NCI-H774 (cell line): ENCODE measurements at places on chromosomes 4 and X.

DNA sequence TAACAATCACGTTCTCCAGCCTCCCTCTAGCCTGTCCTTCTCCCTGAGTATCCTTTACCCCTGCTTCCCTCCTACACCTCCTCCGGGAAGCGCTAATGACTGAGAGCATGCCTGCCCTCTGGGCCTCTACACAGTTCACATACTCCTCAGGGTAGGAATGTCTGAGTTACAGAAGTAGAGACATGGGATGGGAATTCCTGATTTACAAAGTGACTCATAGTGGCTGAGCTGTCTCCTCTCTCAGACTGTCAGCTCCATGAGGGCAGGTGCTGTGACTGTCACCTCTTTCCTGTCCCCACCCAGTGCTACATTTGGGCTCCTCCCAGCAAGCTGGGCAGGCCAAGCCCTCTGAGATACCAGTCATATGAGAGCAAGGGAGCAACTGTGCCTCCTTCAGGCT lies 2.6 kb downstream of the LAS1L start:
- no peak for DNase-seq

DNA sequence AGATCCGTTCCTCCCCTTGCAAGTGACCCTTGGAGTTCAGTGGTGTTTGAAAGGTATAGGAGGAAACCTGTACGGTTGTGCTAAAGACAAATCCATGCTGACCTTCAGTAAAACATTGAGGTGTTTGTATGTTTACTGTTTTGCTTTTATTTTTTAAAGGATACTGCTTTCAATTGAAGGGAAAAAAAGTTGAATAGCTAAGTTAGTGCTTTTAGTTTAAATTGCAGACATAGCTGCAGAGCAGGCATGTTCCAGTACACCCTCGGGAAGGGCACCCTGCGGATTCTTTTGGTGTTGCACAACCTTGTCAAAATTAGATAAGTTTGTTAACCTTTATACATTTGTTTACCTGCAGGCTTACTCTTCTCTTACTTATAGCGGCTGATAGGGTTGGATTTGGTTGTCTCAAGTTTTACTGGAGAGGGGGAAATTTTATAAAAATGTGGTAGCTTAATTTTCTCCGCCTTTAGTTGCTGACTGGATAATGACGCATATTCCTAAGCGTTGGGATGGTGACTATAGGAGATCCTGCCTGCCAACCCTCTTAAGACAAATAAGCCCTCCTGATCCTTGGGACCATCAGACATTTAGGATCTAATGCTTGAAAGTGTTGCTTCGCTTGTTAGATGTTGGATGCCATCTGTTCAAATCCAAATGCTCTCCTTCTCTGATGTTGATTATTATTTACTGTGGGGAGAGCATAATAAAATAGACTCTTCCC lies 2.0 kb downstream of the RAPGEF2 start:
- DNase-seq: no peak

DNA sequence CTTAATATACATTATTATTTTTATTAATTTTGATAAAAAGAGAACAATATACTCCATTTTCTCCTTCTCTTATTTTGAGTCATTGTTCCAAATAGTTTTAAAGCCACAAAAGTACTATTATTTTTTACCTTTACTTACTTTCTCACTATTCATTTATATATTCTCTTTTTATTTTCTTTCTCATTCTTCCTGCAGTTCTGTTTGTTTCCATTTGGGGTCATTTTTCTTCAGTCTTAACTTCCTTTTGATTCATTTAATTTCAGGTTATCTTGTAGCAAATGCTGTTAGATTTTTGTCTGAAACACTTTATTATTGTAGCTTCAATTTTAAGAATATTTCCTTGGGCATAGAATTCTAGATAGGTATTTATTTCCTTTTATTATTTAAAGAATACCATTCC lies 438.6 kb upstream of the EPHA5 start:
- no peak for DNase-seq

DNA sequence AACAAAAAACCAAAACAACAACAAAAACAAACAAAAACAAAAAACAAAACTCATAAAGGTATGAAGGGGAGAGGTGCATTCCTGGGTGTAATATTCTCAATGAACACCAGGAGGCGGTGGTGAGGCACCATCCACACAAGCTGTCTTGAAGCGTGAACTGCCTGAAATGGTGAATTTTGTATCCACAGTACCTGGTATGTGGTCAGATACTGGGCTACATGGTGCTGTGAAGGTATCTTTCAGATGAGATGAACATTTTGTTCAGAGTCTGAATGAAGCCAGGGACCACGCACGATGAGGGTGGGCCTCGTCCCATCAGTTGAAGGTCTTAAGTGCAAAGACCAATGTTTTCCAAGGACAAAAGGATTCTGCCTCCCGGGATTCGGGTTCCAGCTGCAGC lies 58.5 kb downstream of the ASMT start:
- no peak for DNase-seq

- peak; percentile 62 for DNase-seq
These were observed at the start of gene HUWE1 for GRCh38 chrX:53686151-53686885. Gene HUWE1 (minus strand): TSS chrX:53686719. CDS start chrX:53654107, 32,612 bp downstream.

- no peak for DNase-seq
These were observed 14.6 kb downstream of the SMIM31 start for GRCh38 chr4:164768516-164768915.

DNA sequence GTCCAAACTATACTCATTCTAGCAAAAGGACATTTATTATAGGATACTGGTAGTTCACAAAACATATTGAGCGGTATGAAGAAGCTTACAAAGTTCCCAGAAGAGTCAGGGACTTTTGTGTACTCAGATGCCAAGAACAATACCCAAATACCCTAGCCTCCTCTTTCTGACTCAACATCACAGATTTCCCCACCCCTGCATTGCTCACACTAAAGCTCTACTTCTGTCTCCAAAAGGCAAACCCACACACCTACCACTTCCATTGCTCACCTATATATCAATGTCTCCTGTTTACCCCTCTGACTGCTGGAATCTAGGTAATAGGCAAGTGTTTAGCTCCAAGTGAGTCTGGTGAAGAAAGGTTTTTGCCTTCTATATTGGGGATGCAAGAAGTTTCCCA lies 100.7 kb upstream of the HCCS start:
- no peak for DNase-seq

DNA sequence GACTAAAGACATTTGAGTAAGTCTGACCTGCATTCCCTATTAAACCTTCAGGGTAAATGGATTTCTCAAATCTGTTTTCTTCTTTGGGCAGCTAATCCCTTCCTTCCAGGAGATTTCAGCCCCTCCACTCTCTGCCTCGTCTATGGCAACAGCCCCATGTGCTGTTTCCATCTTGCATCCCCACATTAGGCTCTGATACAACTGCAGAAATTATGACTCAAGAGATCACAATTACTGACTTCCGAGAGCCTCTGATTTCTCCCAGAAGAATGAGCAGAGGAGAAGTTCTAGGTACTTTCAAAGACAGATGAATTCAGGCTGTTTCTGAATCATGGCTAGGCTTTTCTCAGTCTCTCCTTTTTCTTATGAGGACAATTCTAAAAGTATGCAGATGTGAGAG lies 38.7 kb downstream of the RAI2 start:
- no peak for DNase-seq

- no peak for DNase-seq
These were observed 30.5 kb upstream of the COL25A1 start for GRCh38 chr4:109332926-109333464.

- no peak for DNase-seq
These were observed 64.0 kb downstream of the ACOX3 start for GRCh38 chr4:8376361-8377102.

- DNase-seq: no peak
These were observed 128.6 kb downstream of the ARHGAP6 start for GRCh38 chrX:11537141-11537540.

DNA sequence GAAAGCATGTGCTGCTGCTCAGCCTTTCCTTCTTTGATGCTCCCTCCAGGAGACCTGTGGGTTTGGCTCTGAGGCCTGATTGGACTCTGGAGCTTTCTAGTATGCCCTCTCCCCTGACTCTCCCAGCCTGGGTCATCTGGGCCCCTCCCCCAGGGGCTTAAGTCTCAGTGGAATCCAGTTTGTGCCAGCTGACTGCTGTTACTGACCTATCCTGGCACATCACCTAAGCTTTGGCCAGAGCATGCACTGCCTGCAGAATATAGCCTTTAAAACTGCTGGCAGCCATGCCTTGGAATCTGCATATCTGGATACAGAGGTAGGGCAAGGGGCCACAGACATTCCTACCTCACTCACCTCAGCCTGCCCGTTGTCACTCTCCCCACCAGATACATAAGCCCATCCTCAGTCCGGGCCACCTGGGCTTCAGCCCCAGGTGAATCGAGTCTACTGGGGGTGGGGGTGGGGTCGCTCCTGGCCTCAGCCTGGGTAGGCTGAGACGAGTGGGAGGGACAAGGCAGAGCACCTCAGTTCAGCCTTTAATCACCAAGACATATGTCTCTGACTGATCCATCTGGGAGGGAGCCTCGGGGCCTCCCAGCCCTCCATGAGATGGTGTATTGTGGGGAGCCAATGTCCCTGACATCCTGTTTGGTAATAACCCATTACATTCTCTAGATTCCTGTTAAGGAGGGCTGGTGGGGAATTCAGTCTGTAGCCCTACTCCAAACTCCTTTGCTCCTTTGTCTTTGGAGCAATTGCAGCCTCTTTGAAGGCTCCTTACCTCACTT lies 61.2 kb downstream of the STARD8 start:
- DNase-seq: no peak

DNA sequence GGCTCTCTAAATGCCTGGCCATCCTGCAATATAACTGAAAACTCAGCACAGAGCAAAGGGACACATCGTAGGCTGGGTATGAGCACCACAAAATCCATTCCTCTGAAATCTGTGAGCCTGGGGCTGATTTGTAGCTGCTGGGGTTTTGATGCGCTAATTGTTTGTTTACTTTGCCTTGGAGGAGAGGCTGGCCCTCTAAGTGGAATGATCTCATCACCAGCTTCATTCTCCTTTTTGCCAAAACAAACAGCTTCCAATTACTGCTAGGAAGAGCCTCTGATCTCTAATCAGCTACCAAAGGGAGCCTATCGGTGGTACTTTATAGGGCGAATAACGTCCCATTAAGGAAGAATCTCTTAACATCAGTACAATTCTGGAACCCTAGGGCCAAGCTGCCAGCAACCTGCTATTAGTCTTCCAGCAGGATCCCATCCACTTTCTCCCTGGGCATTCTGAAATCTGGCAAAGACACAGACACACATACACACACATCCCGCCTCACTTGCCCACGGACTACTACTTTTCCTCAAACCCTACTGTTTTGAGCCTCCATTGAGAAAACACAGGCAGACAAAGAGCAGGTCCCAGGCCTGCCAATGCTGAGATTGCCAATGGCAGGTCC lies 5.8 kb downstream of the ANOS1 start:
- DNase-seq: peak; percentile 68

DNA sequence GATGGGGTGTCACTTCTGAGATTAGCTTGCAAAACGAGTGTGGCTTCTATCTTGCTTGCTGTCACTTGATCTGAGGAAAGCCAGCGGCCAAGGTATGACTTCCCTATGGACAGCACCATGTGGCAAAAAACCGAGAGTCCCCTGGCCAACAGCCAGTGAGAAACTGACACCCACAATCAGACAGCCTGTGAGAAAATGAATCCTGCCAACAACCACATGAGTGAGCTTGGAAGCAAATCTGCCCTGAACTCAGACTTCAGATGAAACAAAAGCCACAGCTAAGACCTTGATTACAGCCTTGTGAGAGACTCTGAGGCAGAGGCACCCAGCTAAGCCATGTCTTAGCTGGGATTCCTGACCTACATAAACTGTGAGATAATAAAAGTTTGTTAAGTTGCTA lies 45.5 kb downstream of the PPP1R2C start:
- DNase-seq: no peak

DNA sequence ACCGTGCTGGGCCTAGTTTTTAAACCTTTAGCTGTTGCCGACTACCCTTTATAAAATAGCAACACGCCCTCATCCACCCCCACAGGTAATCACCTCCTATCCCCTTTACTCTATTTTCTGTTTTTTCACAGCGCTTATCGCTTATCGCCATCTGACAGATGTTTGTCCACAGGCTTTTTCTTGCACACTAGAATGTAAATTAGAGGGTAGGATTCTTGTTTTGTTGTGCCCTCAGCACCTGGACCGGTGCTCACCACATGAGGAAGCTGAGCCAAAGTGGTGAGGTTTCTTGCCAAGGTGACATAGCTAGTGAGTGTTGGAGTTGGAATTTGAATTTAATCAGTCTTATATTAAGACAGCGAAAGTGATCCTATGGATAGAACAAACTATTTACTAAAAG lies 2.9 kb upstream of the RBBP7 start:
- DNase-seq: no peak

DNA sequence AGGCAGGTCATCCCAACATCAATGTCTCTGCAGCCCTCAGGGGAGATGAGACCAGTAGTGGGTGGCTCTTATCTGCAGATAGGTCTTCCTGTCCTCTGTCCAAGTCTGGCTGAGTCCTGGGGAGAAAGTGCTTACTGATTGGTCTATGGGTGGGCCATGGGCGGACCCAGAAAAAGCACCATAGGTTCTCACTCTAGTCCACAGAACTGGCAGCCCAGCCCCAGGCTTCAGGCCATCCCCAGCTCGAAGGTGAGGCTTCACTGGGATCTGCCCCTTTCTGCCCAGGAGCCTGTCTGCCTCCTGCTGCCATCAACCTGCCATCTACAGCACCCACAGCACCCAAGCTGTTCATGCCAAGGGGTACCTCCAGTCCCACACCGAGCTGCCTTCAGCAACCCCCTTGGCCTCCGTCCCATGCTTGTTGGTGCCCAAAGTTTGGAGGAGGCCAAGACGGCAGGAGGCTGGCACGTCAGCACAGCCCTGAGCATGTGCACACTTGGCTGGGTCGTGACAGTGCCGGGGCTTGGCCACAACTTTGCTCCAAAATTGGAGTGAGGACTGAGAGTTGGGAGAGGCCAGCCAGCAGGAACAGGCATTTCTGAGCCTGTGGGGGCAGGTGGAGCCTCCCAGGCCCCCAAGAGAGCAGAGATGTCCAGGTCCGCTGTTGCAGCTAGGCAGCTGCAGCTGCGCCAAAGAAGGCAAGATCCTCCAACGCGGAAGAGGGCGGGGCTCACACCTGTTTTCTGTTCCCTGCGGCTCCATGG lies 99.6 kb downstream of the IQCM start:
- DNase-seq: no peak
